ENCODE measurements at places on chromosomes 3 and 15. TPM values are rescaled to one million over a fixed set of nuclear protein-coding genes. Genes with fewer than 3 reads are reported as not detected.

Gene ISLR
- total RNA-seq = 1.6 TPM

Gene MCF2L2
- total RNA-seq = 12.9 TPM

Gene HGD
- total RNA-seq = 0.39 TPM

Gene NR2E3
- 0.09 TPM for total RNA-seq

Gene ZDHHC23
- total RNA-seq = 9.1 TPM

Gene CCR9
- total RNA-seq = 0.27 TPM

Gene FANCD2OS
- total RNA-seq = not detected

Gene KBTBD8
- 9.9 TPM for total RNA-seq

Gene NGLY1
- total RNA-seq = 43.0 TPM

Gene THAP10
- total RNA-seq = 4.6 TPM

Gene GOLGA6L7
- not detected for total RNA-seq

Gene PCLAF
- total RNA-seq = 7.5 TPM

Gene ZNF80
- not detected for total RNA-seq

Gene LMCD1
- total RNA-seq = 27.7 TPM

Gene MOBP
- total RNA-seq = not detected

Gene P2RY14
- 0.56 TPM for total RNA-seq

Gene IL16
- not detected for total RNA-seq

Gene CPN2
- total RNA-seq = 0.36 TPM

Gene NDUFB5
- 174 TPM for total RNA-seq

Gene C3orf85
- not detected for total RNA-seq

Gene TM4SF1
- 0.80 TPM for total RNA-seq

Gene AQP9
- total RNA-seq = not detected

Gene KBTBD13
- total RNA-seq = 3.3 TPM

Gene DUT
- total RNA-seq = 122 TPM

Gene BCL2A1
- not detected for total RNA-seq

Gene CACNA2D2
- total RNA-seq = 8.7 TPM

Gene TMCO5A
- total RNA-seq = not detected

Gene TTLL13
- total RNA-seq = 0.21 TPM

Data from cardiac muscle cell (in vitro differentiated cells and primary cell).